Stimulated activated CD4-positive, alpha-beta T cell treated with anti-CD3 and anti-CD28 coated beads, Interleukin-15, amount 100 ng/mL, for 1 hour (primary cell): ENCODE measurements at places on chromosomes 7 and 10.

- no peak for DNase-seq
Observed at GRCh38 chr7:101854084-101854865, 36.8 kb downstream of the CUX1 start.

- no peak for DNase-seq
Observed at GRCh38 chr10:112362833-112363232, 11.1 kb upstream of the ACSL5 start.

GRCh38 chr7:23654508-23654907, 25.5 kb upstream of the FAM221A start:
- DNase-seq = no peak

- DNase-seq = no peak
Observed at GRCh38 chr7:127221731-127222130, 31.0 kb downstream of the GRM8 start.

DNA sequence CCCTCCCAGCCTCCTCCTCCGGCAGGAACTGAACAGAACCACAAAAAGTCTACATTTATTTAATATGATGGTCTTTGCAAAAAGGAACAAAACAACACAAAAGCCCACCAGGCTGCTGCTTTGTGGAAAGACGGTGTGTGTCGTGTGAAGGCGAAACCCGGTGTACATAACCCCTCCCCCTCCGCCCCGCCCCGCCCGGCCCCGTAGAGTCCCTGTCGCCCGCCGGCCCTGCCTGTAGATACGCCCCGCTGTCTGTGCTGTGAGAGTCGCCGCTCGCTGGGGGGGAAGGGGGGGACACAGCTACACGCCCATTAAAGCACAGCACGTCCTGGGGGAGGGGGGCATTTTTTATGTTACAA, 83.3 kb downstream of the PAX2 start:
- DNase-seq = no peak

DNA sequence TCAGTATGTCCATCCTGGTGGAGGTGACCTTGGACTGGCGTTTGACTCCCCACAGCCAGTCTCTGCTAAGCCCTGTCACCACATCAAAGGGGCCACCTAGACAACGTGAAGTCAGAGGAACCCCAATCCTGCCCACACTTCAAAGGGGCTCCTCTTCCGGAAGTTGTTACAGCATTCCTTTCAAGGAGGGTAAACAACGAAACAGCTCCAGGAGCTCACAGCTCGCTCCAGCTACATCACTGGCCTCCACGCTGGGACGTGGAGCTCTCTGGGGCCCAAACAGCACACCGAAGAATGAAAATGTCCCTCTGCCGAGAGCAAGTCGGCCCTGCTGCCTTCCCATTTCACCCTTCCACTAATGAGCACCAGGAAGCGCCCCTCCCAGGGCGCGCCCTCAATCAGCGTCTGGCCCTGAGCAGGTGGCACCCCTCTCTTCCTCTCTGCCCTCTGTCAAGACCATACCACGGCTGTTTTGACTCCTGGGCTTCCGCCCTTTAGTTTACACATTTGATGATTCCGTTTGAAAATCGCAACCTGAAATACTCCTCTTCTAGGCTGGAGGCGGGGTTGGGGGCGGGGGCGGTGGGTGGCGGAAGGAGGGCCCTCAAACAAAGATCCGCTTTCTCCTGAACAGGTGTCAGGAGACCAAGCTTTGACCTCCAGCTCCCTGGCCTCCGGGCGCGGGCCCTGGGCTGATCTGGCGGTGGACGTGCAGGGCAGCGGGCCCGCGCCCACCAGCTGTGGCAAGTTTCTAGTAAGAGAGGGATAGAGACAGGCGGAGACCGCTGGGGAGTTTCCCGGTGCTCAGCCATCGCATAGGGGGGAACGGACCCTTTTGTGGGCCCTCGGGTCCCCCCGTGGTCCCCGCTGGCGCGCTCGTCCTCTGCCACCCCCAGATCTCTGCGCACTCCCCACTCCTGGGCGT, 53.1 kb upstream of the KDM7A start:
- peak; percentile 59 for DNase-seq

DNA sequence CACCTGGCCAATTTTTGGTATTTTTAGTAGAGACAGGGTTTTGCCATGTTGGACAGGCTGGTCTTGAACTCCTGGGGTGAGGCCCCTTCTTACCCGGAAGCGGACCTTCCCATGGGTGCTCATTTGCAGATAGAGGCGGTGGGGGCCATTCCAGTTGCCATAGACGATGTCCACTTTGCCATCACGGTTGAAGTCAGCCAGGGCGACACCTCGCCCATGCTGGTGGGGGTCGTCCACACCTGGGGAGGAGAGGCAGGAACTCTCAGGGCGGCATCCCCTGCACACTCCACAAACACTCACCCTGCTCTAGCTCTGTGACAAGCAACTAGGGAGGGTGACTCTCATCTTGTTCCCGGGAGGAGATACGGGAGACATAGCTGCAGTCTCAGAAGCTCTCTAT, 54.9 kb downstream of the GOLGA7B start:
- no peak for DNase-seq

- DNase-seq = no peak
Observed at GRCh38 chr7:65230231-65230630, 143.4 kb upstream of the ZNF92 start.

DNA sequence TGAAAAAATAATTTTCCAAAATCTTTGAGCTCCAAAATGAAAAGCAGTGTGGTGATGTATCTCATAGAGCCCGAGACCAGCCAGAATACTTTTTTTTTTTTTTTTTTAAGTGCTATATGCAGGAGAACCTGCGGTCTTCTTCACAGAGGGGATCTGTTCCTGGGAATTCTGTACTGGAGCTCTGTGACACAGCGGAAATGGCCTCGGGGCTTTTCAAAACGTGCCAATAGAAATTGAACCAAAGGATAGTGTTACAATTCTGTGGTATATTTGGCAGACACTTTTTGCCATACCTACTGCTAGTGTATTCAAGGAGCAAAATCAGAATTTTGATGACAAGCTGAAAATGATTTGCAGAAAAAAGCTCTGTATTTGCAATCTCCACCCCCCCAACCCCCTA, 1429.3 kb upstream of the LRRTM3 start:
- DNase-seq = no peak

DNA sequence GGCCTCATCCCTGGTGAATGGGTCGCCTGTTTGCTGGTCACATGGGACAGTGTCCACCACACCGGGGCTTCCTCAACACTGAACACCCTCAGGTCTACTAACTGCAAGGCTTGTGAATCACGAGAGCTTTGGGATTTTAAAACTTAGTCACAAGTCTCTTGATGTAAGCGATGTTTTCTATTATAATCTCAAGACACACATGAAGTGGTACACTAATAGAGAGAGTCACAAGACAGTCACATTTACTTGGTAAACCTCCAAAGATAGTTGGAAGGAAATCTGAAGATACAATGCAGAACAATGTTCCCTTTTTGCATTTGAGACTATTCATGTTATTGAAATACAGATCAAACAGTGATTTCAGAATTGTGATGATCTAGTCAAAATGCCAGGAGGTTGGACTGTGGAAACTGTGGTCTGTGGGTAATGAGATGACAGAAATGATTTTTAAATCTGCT, 233.1 kb upstream of the KLF6 start:
- DNase-seq = no peak

DNA sequence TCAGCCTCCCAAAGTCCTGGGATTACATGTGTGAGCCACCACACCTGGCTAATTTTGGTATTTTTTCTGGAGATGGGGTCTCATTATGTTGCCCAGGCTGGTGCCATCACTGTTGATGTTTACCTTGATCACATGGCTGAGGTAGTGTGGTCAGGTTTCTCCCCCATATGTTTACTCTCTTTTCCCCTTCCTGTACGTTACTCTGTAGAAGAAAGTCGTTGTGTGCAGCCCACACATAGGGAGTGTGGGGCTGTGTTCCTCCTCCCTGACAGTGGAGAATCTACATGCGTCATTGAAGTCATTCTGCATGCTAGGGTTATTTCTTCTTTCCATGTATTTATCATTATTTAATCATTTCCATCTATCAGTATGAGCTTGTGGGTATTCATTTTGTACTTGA, 16.3 kb upstream of the ORAI2 start:
- DNase-seq = no peak

DNA sequence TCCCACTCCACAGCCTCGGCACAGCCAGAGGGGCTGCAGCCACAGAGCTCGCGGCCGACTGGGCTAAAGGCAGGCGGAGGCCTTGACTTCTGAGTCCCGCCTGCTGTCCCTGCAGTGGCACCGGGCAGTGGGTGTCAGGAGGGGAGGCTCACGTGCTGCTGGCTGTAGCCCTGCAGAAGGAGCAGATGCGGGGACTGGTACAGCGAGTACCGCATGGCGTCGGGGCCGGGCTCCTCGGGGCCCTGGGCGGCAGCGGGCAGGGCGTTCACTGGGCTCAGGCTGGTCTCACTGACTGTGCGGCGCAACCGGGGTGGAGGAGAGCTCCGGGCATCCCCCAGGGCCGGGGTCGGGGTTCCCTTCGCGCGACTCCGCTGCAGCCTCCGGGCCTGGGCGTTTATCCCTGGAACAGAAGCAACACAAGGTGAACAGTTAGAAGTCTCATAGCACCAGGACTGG, 25.6 kb downstream of the PAPOLB start:
- no peak for DNase-seq

DNA sequence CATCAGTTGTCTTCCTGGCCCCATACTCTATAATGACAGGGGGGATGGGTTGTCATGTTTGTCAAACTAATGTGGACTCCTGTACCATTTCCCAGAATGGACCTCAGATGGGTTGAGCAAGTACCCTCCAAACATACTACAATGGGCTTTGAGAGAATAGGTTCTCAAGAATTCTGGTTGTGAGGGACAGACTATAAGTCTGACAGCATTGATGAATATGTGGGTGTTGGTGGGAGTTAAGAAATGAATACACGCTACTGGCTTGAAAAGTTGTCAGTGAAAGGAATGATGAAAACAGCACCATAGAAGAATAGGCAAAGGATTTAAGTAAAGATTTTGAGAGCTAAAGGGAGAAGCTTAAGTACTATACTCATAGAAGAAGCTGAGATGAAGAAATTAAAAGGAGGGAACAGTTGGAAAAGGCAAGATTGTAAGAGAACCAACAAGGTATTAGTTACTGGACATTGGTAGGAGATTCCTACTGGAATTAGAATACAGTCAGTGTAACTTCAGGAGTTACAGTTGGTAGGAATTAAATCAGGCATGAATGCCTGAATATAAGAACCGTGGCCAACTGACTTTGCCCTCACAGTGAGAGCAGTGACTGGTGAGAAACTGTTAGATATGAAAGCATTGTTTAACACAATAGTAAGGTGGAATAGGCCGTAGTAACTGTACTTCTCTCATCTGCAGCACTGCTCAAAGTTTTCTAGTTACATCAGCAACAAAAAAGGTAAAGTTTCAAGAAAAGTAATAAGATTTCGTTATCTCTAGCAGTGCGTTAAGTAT, 86.3 kb downstream of the LCOR start:
- DNase-seq = no peak

DNA sequence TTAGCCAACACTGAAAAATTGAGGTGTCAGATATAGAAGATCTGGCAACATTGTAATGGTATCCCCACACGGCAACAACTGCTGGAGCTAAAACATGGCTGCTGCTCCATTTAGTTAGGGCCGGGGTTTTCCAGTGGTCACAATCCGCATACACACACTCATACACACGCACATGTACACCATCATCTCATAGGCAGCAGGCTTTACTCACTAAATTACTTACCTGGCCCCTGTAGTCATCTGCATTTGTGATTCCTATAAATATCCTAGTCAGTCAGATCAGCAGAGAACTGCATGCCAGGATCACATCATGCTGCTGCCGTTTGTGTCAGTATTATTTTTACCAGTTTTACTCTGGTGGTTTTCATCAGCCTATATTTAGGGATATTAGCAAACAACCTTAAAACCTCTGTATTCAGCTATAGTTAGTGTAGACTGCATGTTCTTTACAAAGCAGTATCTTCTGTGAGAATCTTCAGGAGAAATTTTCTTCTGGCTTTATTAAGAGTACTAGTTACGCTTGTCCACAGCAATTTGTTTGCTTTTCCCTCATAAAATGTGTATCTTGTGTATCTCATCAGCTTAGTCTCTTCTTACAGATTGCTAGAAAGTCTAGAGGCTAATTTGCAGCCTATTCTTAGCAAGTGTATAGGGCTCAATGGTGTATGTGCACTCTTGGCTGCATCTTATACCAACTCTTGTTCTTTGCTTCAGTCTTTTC, 38.3 kb upstream of the PTPN12 start:
- no peak for DNase-seq

DNA sequence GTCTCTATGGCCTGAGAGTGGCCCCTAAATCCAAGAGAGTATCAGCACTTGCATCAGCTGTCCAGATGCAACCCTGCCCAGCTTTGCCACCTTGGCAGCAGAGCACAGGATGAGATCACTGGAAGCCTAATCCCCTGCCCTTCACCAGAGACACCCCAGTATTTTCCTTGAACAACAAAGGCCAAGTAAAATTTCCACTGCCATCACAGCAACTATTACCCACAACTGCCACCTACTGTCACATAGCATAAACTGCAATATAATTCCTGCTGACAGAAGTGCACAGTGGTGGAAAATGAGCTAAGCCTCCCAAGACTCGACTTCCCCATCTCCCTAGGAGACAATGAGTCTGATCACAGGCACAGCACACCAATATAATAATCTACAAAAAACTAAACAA, 462.8 kb upstream of the ZWINT start:
- no peak for DNase-seq

DNA sequence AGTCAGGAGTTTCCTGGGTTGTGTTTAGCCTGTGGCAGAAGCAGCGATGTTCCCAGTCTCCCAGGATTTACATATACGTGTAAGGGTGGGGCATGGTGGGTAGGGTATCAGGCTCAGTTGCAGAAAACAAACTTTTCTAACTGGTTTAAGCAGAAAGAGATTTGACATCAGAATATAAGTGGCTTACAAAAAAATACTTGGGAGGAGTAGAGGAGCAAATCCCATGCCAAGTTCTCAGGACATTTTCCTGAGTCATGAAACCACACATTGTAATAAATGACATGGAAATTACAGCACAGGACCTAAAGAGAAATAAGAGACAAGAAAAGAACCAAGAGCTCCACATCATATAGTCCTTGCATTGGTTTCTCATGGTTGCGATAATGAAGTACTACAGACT, 26.2 kb upstream of the FRMD4A start:
- DNase-seq = no peak
